Adipose tissue (tissue), 3 donors: ENCODE measurements at places on chromosomes 1 and 21. TPM values are rescaled to one million over a fixed set of nuclear protein-coding genes. Genes with fewer than 3 reads are reported as not detected.

Gene IRF6
- 2.0 TPM for polyA plus RNA-seq

Gene ODF2L
- 50.8 TPM for polyA plus RNA-seq

Gene MYBPH
- polyA plus RNA-seq = 0.34 TPM

Gene AVPR1B
- not detected for polyA plus RNA-seq

Gene OR10J1
- polyA plus RNA-seq = not detected

Gene TINAGL1
- polyA plus RNA-seq = 143 TPM

Gene CD164L2
- polyA plus RNA-seq = 0.61 TPM

Gene CD48
- 12.7 TPM for polyA plus RNA-seq
